Activated naive CD8-positive, alpha-beta T cell treated with anti-CD3 and anti-CD28 coated beads, Interleukin-2, amount 10 ng/mL, durations not matched to agents 7 days and 5 days (primary cell): ENCODE measurements at places on chromosomes 6 and 20. TPM values are rescaled to one million over a fixed set of nuclear protein-coding genes. Genes with fewer than 3 reads are reported as not detected.

- peaks cover 31% of the 10 kb centered on the region for H3K27me3 ChIP-seq
- H3K4me1 ChIP-seq = peaks cover 12% of the 10 kb centered on the region
- H3K4me3 ChIP-seq = peak overlapping the region; percentile 44
- no peak overlapping the region for H3K27ac ChIP-seq
- no peak for DNase-seq
These were observed 37.7 kb upstream of the B4GALT5 start for GRCh38 chr20:49751397-49751736.

- no peak overlapping the region for H3K27ac ChIP-seq
- DNase-seq = no peak
- H3K4me3 ChIP-seq = peak overlapping the region; percentile 26
- peaks cover 2% of the 10 kb centered on the region for H3K4me1 ChIP-seq
These were observed 130.8 kb downstream of the OGFRL1 start for GRCh38 chr6:71419217-71420094.

MACROD2 gene
- not detected for total RNA-seq

DNA sequence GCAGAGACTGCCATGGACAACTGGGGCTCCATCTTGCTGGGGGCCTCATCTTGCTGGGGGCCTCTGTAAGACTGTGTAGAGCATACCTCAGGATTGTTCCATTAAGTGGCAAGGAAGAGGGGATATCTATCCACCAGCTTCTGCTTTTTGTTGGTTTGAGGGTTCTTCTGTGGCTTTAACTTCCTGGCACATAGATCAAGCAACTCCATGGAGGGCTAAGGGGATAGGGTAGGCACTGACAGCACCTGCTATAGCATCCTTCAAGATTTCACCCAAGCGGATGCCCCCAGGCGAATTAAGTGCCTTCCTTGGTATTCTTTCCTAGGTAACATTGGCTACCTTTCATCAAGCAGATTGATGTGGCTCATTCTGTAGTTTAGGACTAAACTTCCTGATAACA is 3.8 kb upstream of the LRRN4 start:
- peaks cover 23% of the 10 kb centered on the region for H3K27me3 ChIP-seq
- H3K36me3 ChIP-seq = no peaks in the 10 kb centered on the region
- peaks cover 4% of the 10 kb centered on the region for H3K4me1 ChIP-seq
- no peak overlapping the region for H3K27ac ChIP-seq
- H3K4me3 ChIP-seq = no peak overlapping the region

GRCh38 chr6:150788089-150788488 is 77.4 kb upstream of the MTHFD1L start:
- no peaks in the 10 kb centered on the region for H3K36me3 ChIP-seq
- no peak for DNase-seq
- H3K27me3 ChIP-seq = no peaks in the 10 kb centered on the region

GRCh38 chr20:5734602-5735001 is 15.6 kb upstream of the SHLD1 start:
- H3K4me1 ChIP-seq = peaks cover 8% of the 10 kb centered on the region
- H3K27me3 ChIP-seq = peaks cover 4% of the 10 kb centered on the region
- no peaks in the 10 kb centered on the region for H3K36me3 ChIP-seq
- H3K27ac ChIP-seq = no peak overlapping the region
- H3K4me3 ChIP-seq = no peak overlapping the region
- DNase-seq = no peak

GRCh38 chr20:38125157-38126056 is 39.7 kb downstream of the TGM2 start:
- DNase-seq = no peak
- H3K4me3 ChIP-seq = no peak overlapping the region
- H3K27me3 ChIP-seq = peaks cover 2% of the 10 kb centered on the region
- H3K4me1 ChIP-seq = peaks cover 5% of the 10 kb centered on the region

METTL24 gene
- total RNA-seq = 1.4 TPM

GRCh38 chr6:47438481-47439347 is 38.9 kb upstream of the CD2AP start:
- DNase-seq = no peak
- peaks cover 2% of the 10 kb centered on the region for H3K4me1 ChIP-seq
- no peak overlapping the region for H3K4me3 ChIP-seq
- H3K36me3 ChIP-seq = no peaks in the 10 kb centered on the region
- peaks cover 8% of the 10 kb centered on the region for H3K27me3 ChIP-seq

DNA sequence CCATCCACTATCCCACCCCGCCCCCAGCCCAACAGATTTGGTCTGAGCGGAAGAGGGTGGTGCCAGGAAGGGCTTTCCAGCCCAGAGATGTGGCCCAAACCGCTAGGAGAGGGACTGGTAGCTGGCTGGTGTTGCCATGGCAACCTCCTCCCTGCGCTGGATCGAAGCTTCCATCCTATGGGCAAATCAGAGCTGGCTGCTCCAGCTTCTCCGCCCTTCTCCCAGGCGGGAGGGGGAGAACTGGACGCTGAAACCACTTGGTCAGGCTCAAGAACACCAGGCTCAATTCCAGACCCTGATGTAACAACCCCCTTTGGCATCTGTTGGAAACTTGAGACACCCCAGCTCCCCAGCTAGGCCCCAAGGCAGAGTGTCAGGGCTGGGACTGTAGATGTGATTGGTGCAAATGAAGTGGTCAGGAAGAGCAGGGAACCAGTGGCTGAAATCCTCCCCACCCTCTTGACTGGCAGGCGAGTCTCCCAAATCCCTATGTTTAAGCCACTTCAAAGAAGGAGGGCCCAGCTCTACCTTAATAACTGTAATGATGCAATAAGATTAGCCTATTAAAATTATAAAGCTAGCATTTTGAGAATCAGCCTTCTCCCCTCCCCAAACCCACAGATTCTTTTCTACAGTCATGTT is 4.2 kb downstream of the RIMS4 start:
- peaks cover 56% of the 10 kb centered on the region for H3K27me3 ChIP-seq
- H3K36me3 ChIP-seq = no peaks in the 10 kb centered on the region
- DNase-seq = no peak
- H3K4me1 ChIP-seq = peaks cover 2% of the 10 kb centered on the region

TUBB gene
- 1,207 TPM for total RNA-seq

MUC22 gene
- not detected for total RNA-seq

- DNase-seq = no peak
- H3K4me3 ChIP-seq = no peak overlapping the region
- H3K4me1 ChIP-seq = no peaks in the 10 kb centered on the region
- H3K36me3 ChIP-seq = no peaks in the 10 kb centered on the region
- H3K27ac ChIP-seq = no peak overlapping the region
- no peaks in the 10 kb centered on the region for H3K27me3 ChIP-seq
These were observed 42.3 kb downstream of the FUT9 start for GRCh38 chr6:96058082-96058481.

- peaks cover 11% of the 10 kb centered on the region for H3K36me3 ChIP-seq
- peak overlapping the region; percentile 96 for H3K27ac ChIP-seq
- peak overlapping the region; percentile 98 for H3K4me3 ChIP-seq
- DNase-seq = no peak
These were observed 480 bp downstream of the ABCF1 start for GRCh38 chr6:30571762-30572082.

- peaks cover 13% of the 10 kb centered on the region for H3K27me3 ChIP-seq
- H3K27ac ChIP-seq = no peak overlapping the region
- no peaks in the 10 kb centered on the region for H3K36me3 ChIP-seq
- no peak for DNase-seq
- no peak overlapping the region for H3K4me3 ChIP-seq
These were observed 8.5 kb upstream of the ANGPT4 start for GRCh38 chr20:924639-925038.

DNA sequence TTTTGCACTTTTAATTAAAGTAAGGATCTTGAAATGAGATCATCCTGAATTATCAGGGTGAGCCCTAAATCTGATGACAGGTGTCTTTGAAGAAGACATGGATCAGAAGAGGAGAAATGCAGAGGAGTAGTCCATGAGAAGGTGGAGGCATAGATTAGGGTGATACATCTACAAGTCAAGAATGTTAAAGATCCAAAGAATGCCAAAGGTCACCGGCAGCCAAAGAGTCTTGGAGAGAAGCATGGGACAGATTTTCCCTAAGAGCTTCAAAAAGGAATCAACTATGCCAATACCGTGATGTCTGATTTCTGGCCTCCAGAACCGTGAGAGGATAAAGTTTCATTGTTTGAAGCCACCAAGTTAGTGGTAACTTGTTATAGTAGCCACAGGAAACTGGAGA is 59.0 kb upstream of the THEMIS start:
- H3K27ac ChIP-seq = no peak overlapping the region
- H3K4me1 ChIP-seq = peaks cover 19% of the 10 kb centered on the region
- no peaks in the 10 kb centered on the region for H3K27me3 ChIP-seq
- H3K4me3 ChIP-seq = no peak overlapping the region
- DNase-seq = no peak

DNA sequence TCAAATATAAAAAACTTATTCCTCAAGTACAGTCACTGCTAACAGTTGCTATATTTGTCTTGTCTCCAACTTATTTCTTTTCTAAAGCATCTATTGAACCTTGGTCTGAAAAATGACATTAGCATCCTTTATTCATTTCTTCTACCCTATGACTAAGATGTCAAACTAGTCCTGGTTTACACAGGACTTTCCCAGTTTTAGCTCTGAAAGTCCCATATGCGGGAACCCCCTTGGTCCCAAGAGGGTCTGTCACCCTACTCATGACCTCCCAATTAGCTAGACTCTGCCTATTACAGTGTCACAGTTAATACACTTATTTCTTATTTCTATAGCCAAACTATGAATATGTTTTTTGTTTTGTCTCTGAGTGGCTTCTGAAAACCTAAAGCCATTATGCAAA is 37.1 kb downstream of the PLEKHG1 start:
- peaks cover 14% of the 10 kb centered on the region for H3K4me1 ChIP-seq
- H3K4me3 ChIP-seq = no peak overlapping the region
- DNase-seq = no peak
- no peak overlapping the region for H3K27ac ChIP-seq
- peaks cover 2% of the 10 kb centered on the region for H3K27me3 ChIP-seq
